ENCODE measurements at places on chromosomes 7 and 10.

DNA sequence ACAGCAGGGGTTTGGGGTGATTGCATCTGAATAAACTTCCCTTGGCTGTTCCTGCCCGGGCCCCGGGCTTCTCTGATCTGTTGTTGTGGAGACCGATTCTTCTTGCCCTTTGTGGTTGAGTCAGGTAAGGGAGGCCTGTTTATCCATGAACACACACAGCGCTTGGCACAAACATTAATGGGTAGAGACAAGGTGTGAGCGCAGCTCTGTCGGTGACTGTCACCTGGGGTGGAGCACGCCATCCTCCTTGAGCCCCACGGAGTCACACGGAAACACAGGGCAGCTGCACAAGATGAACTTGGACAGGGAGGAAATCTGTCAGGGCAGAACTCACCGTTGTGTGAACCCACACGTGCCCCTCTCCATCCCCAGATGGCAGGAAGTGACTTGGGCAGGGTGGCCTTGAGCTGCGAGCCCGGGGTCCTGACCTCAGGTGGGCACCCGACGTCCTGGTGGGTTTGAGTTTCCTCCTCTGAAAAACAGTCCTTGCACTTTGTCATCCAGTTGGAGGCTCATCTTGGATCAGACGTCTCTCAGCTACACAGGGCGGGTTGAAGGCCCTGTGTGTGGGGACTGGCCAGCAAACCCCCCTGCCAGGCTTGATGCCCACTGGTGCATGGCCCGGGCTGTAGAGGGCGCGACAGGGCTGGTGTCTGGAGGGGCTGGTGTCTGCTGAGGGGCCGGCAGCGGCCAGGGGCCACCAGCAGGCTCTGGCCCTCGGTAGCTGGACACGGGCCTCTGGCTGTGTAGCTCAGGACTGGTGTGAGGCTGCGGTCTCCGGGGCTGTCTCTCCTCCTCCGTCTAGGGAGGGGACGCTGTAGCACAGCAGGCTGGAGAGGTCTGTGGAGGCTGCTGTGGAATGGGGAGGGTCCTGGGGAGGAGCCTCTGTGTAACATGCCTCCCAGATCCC, 24.2 kb upstream of the SHH start:
- DNase-seq: no peak

- peak; percentile 92 for DNase-seq
Observed at GRCh38 chr10:11035301-11035991, 17.8 kb downstream of the CELF2 start.

DNA sequence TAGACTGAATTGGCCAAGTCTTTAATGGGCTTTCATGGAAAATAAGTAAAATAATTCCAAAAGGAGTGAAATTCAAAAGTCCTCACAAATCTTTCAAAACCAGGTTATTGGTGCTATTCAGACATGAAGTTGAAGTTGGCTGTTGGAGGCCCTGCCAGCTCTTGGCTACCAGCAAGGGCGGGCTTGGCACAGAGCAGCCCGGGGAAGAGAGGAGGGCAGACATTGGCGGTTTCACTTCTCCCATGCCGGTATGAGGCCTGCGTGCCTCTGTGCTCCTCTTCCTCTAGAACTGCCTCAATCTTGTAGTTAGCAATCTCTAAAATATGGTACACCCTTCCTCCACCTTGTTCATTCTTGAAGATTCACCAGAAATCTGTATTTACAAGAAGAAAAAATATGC, 16.4 kb upstream of the NPS start:
- no peak for DNase-seq

GRCh38 chr7:158811461-158811860, 17.8 kb downstream of the ESYT2 start:
- peak; percentile 41 for DNase-seq

DNA sequence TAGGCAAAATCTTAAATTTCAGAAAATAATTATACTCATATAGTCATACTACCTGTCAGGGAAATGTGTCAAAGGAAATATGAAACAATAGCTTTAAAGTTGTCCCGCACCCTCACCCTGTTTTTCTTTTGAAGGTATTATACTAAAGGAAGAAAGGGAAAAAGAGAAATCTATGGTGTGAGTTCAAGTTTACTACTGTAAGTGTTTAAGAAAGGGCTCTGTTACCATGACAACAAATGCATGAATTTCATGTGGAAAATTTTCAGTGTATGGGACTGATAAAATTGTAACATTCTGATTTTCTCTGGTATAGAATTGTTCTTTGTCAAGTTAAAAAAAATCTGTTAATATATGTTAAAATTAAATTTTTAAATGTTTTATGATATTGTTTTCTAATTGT, 229.8 kb downstream of the ADK start:
- no peak for DNase-seq

DNA sequence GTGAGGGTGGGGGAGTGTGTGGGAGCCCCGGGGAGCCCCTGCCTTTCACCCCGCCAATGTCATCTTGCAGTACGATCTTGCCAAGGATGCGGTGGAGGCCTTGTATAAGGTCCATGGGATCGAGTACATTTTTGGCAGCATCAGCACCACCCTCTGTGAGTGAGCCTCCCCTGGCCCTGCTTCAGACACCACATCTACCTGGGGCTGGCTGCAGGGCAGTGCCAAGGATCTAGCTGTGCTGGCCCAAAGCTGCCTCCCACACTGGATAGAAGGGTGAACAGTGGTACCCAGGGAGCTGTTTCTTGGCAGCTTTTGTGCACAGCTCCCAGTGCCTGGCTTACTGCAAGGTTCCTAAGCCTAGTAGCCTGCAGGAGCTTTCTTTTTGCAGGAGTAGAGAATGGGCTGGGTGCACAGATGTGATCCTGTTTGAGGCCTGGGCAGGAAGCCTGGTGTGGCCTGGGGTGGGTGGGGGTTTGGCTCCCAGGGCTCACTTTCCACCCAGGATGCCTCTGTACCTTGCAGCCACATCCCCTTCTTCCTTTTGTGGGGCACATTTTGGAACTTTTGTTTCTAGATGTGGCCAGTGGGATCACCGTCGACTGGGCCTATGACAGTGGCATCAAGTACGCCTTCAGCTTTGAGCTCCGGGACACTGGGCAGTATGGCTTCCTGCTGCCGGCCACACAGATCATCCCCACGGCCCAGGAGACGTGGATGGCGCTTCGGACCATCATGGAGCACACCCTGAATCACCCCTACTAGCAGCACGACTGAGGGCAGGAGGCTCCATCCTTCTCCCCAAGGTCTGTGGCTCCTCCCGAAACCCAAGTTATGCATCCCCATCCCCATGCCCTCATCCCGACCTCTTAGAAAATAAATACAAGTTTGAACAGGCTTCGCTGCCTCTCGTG, 12.2 kb upstream of the CPA1 start:
- DNase-seq: no peak

DNA sequence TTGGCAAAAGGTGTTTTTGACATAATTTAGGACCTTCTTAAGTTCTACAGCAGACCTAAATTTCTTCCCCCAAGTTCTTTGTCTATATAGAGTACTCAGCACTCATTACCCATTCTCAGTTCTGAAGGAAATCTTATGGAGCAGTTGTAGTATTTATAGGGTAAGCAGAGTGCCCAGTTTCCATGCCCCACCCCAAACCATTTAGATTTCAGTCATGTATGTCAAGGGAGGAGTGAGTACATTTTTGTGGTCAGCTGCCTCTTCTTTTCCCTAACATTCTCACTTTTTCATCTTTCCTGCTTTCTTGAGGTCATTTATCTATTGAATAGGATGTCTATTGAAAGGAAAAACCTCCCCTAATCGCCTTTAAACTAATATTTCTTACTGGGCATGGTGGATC, 83.3 kb downstream of the KAT6B start:
- DNase-seq: no peak

GRCh38 chr10:68155615-68156210, 46.4 kb downstream of the MYPN start:
- DNase-seq: peak; percentile 73

GRCh38 chr7:137954614-137955013, 47.3 kb downstream of the CREB3L2 start:
- DNase-seq: peak; percentile 29

- DNase-seq: no peak
Observed at GRCh38 chr7:150406312-150406566, 27.1 kb downstream of the ZNF775 start.

DNA sequence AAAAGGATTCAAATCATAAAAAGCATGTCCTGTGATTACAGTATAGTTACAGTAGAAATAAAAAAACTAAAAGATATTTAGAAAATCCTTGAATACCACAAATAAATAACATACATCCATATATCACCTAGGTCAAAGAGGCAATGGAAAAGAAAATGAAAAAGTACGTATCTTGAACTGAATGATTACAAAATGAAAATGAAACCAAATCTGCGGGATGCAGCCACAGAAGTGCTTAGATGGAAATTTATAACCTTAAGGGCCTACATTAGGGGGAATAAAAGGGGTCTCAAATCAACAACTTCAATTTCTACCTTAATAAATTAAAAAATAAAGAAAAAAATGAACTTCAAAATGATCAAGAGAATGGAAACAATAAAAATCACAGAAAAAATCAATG, 879.0 kb upstream of the CELF2 start:
- DNase-seq: no peak

DNA sequence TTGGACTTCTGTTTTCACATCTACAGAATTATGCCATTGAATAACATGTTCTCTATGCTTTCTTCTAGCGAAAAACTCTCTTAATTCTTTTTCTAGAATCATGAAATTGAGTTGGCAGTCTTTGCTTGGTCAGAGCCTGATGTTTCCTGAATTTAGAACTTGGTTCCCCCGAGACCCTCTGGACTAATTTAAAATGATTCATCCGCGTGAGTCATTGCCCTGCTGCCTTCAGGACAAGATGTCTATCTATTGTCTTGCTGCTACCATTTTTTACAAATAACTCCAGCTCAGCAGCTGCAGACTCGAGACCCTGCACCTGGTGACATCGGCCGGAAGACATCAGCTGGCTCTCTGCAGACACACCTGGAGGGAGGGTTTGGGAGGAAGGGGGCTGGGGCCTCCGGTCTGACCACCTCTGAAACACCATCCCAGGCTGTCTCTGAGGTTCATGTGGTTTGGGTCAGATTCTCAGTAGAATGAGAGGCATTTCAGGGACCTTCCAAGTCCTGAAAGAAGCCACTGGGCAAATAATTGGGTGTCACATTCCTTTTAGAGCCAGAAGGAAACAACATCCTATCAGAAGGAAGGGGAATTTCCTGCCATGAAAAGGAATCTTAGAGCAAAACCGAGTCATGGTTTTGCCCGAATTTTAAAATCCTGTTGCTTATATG, 20.9 kb upstream of the KLF6 start:
- DNase-seq: peak; percentile 78

DNA sequence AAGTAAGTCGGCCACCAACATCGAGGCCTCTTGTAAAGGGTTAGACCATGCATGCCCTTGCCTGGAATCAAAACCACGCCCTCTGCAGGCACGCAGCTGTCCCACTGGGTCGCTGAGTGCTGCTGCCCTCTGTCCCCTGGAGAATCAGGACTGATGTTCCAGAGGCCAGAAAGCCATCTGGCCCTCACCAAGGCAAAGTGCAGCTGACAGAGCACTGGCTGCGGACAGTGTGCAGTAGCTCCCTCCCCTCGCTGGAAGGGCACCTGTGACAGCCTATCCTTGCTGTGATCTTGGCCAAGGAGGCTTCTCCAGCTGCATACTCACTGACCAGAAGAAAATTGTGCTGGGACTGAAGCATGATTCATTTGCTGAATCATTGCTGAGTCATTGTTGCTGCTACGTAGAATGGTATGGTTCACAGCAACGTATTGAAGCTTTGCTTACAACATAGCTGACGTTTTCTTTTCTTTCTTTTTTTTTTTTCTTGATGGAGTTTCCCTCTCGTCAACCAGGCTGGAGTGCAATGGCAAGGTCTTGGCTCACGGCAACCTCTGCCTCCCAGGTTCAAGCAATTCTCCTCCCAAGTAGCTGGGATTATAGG, 30.4 kb downstream of the DDC start:
- DNase-seq: peak; percentile 97

DNA sequence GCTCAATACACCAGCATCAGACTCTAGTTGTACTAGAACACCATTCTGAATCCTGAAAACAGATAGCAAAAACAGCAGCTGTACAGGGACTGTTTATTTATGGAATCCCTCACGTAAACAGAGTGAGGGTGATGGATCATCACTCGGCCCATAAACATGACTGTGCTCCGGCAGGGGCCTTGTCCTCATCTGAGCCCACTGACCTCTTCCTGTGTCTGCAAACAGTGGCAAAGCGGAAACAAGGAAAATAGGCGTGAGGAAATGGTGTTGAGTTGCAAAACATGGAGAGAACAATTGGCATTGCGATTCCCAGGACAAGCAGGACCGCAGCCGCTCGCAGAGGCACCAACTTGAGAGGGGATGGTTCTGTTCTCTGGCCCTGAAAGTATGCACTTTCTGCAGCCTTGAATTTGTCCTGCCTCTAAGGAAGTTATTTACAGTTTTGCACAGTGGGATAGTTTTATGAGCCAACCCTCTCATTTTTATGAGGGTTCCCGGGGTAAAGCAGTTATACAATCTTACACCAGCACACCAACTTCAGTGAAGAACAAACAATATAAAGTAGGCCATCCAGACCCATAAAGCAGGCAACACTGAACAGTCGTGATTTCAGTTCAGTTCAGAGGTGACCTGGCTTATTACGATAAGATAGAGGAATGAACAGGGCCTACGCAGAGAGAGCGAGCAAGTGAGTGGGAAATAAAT, 248.0 kb upstream of the FZD8 start:
- no peak for DNase-seq

- no peak for DNase-seq
Observed at GRCh38 chr7:103097041-103097440, 22.1 kb downstream of the ARMC10 start.

DNA sequence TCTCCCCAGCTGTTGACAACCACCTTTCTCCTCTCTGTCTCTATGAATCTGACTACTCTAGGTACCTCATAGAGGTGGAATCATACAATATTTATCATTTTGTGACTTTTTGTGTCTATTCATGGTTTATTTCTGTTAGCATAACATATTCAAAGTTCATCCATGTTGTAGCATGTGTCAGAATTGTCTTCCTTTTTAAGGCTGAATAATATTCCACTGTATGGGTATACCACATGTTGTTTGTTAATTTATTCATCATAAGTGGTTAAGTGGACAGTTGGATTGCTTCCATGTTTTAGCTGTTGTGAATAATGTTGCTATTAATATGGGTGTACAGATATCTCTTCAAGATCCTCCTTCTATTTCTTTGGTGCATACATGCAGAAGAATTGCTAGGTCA, 69.9 kb upstream of the COMTD1 start:
- no peak for DNase-seq

DNA sequence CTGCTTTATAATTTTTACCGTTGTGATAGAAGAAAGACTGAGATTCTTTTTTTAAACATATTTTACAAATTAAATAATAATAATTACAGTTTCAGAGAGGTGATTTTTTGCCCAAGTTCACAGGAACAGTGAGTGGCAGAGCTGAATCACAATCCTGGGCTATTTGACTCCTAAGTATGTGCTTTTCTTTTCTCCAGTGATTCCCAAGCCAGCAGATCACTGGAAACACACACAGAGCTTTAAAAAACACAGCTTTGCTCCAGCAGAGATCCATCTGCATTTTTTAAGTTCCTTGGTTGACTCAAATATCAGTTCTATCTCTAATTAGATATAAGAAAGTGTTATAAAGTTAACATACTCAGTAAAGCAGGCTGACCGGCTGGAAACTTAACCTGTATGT, 69.0 kb downstream of the AHR start:
- peak; percentile 27 for DNase-seq
